ENCODE measurements at places on chromosomes 1 and 21.

GRCh38 chr1:158527190-158527815, 26.9 kb downstream of the OR6Y1 start:
- DNase-seq, result no peak

DNA sequence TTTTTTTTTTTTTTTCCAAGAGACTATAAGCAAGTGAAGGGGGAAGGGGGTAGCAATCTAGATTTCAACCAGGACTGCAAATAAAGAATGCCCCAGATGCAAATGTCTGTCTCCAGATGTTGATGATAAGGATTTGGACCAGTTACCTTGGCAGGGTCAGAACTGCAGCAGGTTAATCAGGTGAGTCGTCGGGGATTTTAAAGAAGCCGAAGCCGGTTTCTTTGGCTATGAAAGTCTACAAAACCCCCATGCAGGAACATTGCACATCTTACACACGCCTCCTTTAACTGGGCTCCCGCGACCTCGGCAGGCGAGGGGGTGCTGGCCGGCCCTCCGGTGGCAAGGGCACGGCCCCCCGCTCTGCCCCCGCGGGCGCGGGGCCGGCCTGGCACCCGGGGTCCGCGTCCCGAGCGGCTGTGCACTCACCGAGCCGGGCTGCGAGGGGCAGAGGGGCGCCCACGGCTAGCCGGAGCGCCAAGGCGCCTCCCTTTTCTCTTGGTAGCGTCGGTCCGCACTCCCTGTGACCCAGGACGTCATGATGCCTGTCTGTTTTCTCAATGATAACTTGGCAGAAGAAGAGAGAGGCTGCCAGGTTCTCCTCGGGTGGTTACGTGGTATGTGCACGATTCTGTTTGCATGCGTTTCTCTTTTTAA, 366.3 kb upstream of the ESRRG start:
- DNase-seq, result no peak

- DNase-seq, result no peak
Observed at GRCh38 chr1:235881930-235882700, 15.4 kb upstream of the LYST start.

DNA sequence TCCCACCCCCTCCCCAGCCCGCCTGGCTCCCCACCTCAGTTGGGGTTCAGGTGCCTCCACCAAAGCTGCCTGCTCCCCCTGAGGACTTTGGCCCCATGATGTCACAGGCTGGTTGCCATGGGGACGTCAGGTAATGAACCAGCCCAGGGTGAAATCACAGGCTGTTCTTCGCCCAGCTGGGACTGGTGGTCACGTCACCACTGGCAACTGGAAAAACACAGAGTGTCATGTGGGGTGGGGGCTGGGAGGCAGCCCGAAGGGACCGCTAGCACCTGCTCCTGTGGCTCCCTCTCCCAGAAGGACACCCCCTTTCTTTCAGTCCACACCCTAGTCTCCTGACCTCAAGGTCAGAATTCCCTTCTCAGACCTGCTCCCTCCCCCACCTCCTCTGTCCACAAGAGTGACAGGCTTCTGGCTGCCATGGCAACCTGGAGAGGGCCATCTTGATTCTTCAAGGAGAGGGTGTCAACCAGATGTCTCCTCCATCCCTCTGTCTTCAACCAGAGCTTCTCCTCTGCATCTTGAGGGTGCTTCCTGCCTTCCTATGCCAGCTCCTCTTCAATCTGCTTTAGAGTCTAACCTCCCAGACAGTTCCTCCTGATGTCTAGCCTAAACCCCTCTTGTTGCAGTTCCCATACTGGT, 6.2 kb downstream of the FAM131C start:
- DNase-seq, result no peak

DNA sequence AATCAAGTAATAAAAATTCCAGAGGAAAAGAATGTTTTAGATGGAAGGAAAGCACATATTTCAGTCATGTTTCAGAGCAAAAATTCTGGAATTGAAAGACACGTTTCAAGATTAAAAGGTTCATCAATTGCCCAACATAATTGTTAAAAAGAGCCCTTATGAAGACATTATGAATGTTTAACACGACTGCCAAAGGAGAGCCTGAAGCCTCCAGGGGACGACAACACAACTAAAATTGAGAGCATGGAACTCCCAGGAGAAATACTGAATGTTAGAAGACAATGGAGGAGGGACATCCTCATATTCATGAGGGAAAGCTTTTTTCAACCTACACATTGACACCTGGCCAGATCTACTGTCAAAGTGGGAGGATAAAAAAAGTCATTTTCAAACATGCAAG, 16.0 kb downstream of the OR2T11 start:
- peak; percentile 3 for DNase-seq

GRCh38 chr21:25885880-25886279, 151.1 kb downstream of the GABPA start:
- no peak for DNase-seq

DNA sequence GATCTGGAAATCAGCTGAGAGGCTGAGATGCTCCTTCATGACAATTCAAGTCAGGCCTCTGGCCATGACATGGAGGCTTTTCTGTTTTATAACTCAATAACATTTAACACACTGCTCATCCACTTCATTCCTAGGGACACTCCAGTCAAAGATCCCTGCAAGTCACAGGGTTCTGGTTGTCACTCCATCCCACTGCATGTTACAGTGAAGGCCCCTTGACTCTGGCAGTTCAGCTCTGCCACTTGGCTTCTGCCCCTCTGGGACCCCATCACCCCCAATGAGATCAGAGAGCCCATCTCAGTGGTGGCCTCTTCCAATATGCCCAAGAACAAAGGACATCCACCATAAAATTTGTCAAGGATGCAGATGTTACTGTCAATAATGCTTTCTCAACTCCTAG, 10.0 kb upstream of the FAM110D start:
- no peak for DNase-seq

DNA sequence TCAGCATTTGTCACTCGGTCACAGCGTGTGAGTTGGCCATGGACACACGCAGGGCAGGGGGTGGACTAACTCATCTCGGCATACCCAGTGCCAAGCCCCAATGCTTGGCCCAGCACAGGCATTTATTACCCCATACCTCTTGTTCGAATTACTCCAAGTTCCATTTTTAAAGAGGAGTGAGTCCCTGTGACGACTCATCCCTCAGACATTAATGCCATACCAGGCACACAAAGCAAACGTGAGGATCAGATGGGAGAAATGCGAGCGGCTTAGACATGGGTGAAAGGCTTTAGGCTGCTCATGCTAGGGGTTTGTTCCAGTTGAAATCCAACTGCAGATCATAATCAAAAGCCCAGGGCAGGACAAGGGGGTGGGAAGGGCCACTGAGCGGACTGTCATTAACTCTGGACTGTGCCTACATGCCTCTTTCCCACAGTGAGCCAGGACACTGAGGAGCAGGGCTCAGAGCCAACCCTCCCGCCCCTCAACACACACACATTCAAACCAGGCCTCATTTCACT, 118.5 kb upstream of the NGF start:
- DNase-seq, result no peak

DNA sequence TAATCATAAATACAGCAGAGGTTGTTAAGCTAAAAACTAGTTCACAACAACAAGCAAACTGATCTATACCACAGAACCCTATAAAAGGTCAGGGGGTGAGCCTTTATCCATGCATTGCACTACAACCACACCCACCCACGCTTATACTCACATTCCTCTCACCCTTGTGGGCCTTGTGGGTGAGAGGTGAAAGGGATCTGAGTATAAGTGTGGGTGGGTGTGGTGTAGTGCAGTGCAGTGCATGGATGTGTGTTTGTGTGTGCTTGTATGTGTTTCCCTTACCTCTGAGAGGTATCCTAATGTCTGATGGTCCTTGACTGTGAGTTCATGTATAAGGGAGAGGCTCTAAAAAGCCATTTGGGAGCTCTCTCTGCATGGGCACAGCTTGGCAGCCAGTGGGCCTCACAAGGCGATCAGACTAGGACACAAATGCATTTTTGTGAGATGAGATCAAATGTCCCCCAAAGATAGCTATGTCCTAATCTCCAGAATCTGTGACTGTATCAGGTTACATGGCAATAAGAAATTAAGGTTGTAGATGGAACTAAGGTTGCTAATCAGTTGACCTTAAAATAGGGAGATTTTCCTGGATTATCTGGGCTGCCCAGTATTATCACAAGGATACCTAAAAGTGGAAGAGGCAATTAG, 95.5 kb upstream of the DPT start:
- no peak for DNase-seq

DNA sequence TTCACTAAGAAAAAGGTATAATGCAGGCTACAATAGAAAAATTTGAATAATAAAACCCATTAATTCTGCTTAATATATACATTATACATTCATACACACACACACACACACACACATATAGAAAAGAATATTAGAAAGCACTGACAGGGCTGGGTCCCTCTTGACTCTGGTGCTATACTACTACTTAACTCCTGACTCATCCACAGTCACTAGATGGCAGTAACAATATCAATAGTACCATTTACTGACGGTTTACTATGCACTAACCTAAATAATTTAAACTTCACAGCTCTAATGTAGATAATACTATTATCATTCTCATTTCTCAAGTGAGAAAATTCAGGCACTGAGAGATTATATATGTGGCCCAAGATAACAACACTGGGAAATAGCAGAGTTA, 87.5 kb downstream of the COP1 start:
- DNase-seq, result no peak

- DNase-seq, result no peak
Observed at GRCh38 chr1:44536357-44537209, 131.5 kb downstream of the RNF220 start.

GRCh38 chr1:247111700-247112478, 7.7 kb upstream of the ZNF669 start:
- no peak for DNase-seq

DNA sequence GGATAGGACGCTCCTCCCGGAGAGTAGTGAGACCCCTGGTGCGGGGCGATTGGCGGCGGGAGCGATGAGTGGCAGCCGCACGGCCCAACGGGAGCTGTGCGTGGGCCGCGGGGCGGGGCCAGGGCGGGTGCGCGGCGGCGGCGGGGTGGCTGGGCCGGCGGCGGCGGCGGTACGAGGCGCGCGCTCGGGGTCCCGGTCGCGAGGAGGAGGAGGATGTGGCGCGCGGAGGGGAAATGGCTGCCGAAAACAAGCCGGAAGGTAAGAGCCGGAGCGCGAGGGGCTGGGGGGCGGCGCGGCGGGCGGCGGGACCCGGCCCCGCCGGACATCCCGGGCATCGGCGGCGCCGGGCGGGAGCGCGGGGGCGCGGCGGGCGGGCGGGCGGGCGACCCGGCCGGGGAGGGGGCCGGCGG, at the start of gene CAMTA1:
Gene CAMTA1 (plus strand): TSS at position 137 of the 410 bp plus-strand sequence. CDS start 77 bp downstream, at position 214.
- no peak for DNase-seq

DNA sequence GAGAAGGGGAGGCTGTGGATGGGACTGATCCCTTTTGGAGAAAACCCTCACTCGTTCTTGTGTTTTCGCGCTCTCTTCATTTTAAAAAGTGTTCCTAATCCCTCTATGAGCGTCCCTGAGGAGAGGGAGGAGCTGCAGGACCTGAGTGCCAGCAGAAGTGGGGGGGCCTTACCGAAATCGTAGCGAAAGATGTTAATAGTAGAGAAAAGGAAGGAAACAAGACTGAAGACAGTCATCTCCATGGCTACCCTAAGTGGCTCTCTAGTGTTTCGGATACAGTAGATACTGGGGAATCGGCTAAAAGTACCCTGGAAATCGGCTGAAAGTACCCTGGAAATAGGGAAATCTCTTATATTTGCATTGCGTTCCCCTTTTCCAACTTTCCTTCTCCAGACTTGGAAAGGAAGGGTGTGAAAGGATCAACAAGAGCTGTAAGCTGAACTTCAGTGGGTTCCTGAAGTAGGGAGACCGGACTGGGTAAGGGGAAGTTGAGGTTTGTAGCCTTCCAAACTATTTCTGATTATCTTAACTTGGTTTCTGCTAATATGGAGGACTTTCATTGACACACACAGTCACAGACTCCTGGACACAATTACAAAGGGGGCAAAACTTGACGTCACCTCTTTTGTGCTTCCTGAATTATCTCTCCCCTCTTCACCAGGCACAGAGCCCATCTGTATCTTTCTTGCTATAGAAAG, 486 bp upstream of the DSTYK start:
- DNase-seq, result no peak

DNA sequence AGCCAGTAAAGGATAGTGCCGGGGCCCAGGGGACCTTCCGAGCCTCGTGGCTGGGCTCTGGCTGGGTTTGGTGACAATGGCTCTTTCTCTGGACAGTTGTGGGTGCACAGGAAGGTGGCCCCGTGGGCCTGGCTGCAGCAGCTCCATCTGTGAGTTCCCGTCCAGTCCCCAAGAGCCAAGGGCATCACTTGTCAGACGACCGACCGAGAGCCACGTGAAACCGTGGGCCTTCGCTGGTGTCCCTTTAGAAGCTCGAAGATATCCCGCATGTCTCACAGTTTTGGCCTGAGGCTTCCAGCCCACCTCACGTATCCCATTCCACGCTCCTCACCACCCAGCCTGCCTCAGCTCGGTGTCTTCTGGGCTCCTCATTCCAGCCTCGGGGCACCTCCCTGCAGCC, 27.2 kb upstream of the UMODL1 start:
- no peak for DNase-seq
